ENCODE measurements at places on chromosomes 12 and 14. TPM values are rescaled to one million over a fixed set of nuclear protein-coding genes. Genes with fewer than 3 reads are reported as not detected.

Gene NANOG
- not detected for polyA plus RNA-seq

Gene SLC25A47
- 0.03 TPM for polyA plus RNA-seq

Gene CELA1
- polyA plus RNA-seq = not detected

Gene RPAP3
- polyA plus RNA-seq = 20.9 TPM

GRCh38 chr12:47124451-47124850 lies 44.7 kb upstream of the AMIGO2 start:
- no peaks in the 10 kb centered on the region for H3K36me3 ChIP-seq
- DNase-seq = no peak
- no peak overlapping the region for H3K4me3 ChIP-seq
- no peak overlapping the region for H3K27ac ChIP-seq
- no peaks in the 10 kb centered on the region for H3K4me1 ChIP-seq
- no peaks in the 10 kb centered on the region for H3K27me3 ChIP-seq

- H3K36me3 ChIP-seq = no peaks in the 10 kb centered on the region
- H3K27ac ChIP-seq = no peak overlapping the region
- DNase-seq = no peak
- H3K27me3 ChIP-seq = no peaks in the 10 kb centered on the region
- no peaks in the 10 kb centered on the region for H3K4me1 ChIP-seq
Measured at GRCh38 chr14:71465316-71465715, 466.9 kb upstream of the RGS6 start.

DNA sequence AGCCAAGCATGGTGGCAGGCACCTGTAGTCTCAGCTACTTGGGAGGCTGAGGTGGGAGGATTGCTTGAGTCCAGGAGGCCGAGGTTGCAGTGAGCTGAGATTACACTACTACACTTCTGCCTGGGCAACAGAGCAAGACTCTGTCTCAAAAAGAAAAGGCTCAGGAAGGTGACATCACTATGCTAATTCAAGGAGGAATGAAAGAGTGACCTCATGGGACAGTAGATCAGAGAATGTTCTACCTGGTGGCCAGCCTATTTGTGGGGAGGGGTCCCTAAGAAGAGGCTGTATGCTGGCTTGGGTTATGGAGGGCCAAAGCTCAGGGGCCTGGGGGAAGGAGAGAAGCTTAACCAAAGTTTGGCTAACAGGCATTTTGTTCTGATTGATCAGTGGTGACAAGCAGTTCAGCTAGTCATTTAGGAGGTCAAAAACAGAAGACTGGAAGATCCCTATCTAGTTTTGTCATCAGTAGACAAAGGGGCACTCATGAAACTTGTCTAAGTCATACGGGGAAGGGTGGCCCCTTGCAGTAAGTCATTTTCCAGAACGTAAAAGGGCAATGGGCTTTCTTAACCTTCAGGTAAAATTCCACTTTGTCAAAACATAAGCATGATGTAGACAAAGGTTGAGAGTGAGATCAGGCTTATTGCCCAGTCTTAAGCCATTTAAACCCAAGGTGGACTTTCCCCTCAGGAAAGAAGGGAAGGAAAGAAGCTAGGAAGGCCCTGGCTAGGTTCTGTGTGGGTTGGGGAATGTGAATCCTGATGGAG lies 60.8 kb upstream of the EEA1 start:
- peaks cover 12% of the 10 kb centered on the region for H3K4me1 ChIP-seq
- DNase-seq = no peak
- no peaks in the 10 kb centered on the region for H3K27me3 ChIP-seq
- H3K27ac ChIP-seq = no peak overlapping the region

GRCh38 chr14:88551094-88551870 lies 3.5 kb downstream of the PTPN21 start:
- peaks cover 39% of the 10 kb centered on the region for H3K36me3 ChIP-seq
- H3K27me3 ChIP-seq = no peaks in the 10 kb centered on the region
- peak overlapping the region; percentile 91 for H3K4me3 ChIP-seq
- H3K27ac ChIP-seq = peak overlapping the region; percentile 88
- peaks cover 37% of the 10 kb centered on the region for H3K4me1 ChIP-seq

GRCh38 chr12:112111931-112112330 lies 3.3 kb upstream of the NAA25 start:
- no peak overlapping the region for H3K27ac ChIP-seq
- no peak for DNase-seq
- peaks cover 10% of the 10 kb centered on the region for H3K4me1 ChIP-seq
- no peak overlapping the region for H3K4me3 ChIP-seq
- no peaks in the 10 kb centered on the region for H3K27me3 ChIP-seq

- H3K4me1 ChIP-seq = no peaks in the 10 kb centered on the region
- peak; percentile 71 for DNase-seq
- no peaks in the 10 kb centered on the region for H3K27me3 ChIP-seq
- H3K4me3 ChIP-seq = no peak within 1 kb of the TSS
Measured at GRCh38 chr14:92922883-92923743, at the start of gene CHGA. Gene CHGA, plus strand, starts transcription at chr14:92923150. Its CDS starts 210 bp downstream, at chr14:92923360.

GRCh38 chr12:33427071-33427470 lies 12.5 kb downstream of the SYT10 start:
- no peak overlapping the region for H3K4me3 ChIP-seq
- no peak for DNase-seq
- no peaks in the 10 kb centered on the region for H3K36me3 ChIP-seq
- H3K4me1 ChIP-seq = no peaks in the 10 kb centered on the region
- H3K27ac ChIP-seq = no peak overlapping the region

GRCh38 chr12:40635141-40635731 lies 57.0 kb upstream of the CNTN1 start:
- H3K27ac ChIP-seq = no peak overlapping the region
- no peaks in the 10 kb centered on the region for H3K4me1 ChIP-seq
- no peaks in the 10 kb centered on the region for H3K27me3 ChIP-seq
- no peak for DNase-seq
- H3K36me3 ChIP-seq = no peaks in the 10 kb centered on the region

GRCh38 chr14:81132468-81132867 lies 88.3 kb downstream of the GTF2A1 start:
- no peaks in the 10 kb centered on the region for H3K27me3 ChIP-seq
- DNase-seq = no peak
- H3K27ac ChIP-seq = no peak overlapping the region

DNA sequence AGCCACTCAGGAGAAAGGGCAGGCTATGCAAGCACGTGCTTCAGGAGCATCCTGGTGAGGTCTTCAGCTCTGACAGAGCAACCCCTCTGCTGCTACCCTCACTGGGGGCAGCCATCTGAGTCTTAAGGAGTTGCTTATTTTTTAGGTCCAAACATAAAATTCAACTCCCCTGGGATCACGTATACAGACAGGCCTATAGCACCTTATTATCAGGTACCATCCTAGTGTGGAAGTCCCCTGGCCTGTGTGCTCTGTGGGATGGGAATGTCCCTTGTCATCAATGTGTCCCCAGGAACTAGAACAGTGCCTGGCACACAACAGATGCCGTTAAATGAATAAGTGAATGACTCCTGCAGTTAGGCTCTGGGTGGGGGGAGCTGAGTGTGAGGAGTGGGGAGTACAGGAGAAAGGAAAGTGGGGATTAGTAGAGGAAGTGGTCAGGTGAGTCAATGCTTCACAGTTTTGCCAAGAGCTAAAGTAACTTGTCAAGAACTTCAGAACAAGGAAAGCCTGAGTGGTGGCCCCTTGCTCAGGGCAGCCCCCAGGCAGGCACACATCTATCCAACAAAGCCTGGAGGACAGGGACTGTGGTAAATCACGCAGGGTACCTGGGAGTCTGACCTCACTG lies 33.5 kb downstream of the DAD1 start:
- no peak overlapping the region for H3K27ac ChIP-seq
- H3K4me3 ChIP-seq = no peak overlapping the region
- H3K36me3 ChIP-seq = no peaks in the 10 kb centered on the region
- no peak for DNase-seq

GRCh38 chr14:92819011-92819597 lies 25.0 kb downstream of the GOLGA5 start:
- H3K4me1 ChIP-seq = no peaks in the 10 kb centered on the region
- H3K4me3 ChIP-seq = no peak overlapping the region
- H3K27me3 ChIP-seq = no peaks in the 10 kb centered on the region
- H3K36me3 ChIP-seq = peaks cover 99% of the 10 kb centered on the region
- no peak overlapping the region for H3K27ac ChIP-seq

GRCh38 chr12:69067713-69068112 lies 134.7 kb upstream of the CPM start:
- H3K27me3 ChIP-seq = no peaks in the 10 kb centered on the region
- DNase-seq = no peak
- no peaks in the 10 kb centered on the region for H3K36me3 ChIP-seq
- no peak overlapping the region for H3K4me3 ChIP-seq
- H3K4me1 ChIP-seq = no peaks in the 10 kb centered on the region
- no peak overlapping the region for H3K27ac ChIP-seq

Data from psoas muscle (tissue), 8 donors.